ENCODE measurements at places on chromosomes 4 and X.
A peak's percentile ranks its signal among the peaks of the same experiment; 100 is the strongest.

- DNase-seq, result no peak
Measured at GRCh38 chrX:111020283-111020682, 75.7 kb upstream of the PAK3 start.

GRCh38 chr4:166312166-166312565 lies 439.1 kb downstream of the TLL1 start:
- DNase-seq, result no peak

GRCh38 chr4:124030147-124030546 lies 633.6 kb downstream of the SPRY1 start:
- peak; percentile 94 for DNase-seq

DNA sequence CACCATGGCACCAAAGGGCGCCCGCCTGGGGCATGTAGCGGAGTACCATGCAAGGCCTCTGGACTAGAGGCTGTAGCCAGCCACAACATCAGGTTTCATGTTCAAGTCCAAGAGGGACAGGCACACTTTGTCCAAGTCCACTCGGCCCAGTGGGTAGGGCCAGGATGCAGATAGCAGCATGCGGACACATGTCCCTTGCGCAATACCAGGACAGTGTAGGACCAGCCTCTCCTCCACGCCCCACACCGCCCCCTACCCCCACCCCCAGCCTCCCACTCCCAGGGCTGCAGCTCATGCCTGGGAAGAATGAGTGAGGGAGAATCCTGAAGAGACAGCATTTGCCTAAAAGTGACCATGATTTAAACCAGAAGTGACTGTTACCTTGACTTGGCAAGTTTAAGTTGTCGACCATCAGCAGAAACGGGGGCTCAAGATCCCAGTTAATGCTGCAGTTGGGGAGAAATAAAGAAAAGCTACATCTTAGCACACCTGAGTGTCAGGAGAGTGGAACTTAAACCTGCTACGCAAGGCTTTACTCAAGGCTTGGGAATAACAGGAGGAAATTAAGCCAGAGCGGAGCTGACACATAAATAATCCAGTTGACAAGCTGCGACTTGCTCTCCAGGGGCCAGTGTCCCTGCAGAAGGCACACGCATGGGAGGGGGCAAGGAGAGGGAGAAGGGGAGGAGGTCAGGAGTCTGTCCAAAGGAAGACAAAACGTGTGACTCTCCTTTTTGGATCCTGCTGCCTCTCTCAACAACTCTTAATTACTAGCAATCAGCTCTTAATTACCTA lies 221.7 kb downstream of the BCOR start:
- no peak for DNase-seq

DNA sequence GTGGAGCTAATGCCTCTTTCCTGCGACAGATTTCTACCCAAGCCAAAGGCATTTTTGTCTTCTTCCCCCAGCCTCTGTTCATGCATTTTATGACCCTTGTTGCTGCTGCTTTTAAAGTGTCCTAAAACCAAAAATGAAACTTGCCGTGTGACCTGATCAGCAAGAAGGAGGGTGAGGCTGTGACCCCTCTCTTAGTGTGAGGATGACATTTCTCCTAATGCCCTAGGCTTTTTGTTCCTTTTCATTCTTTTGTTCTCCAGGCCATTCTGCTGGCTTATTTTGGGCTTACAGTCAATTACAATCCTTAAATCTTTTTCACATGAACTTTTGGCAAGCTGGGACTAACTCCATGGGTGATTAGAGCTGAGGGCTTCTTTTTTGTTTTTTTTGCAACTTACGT lies 34.4 kb downstream of the PTTG2 start:
- DNase-seq, result no peak

DNA sequence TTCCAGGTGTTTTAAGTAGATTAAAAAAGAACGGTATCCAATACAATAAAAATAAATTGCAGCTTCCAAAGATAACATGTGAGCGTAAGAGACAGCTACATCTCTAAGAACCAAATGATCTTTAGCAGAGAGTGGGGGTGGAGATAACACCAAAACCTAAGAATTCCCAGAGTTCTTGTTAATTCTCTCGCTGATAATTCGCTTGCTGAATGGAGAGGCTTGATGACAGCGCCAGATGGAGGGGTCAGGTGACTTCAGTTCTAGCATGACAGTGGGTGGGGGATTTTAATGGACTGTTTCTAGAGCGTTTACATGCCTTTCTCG lies 2.3 kb downstream of the CLCN4 start:
- no peak for DNase-seq

DNA sequence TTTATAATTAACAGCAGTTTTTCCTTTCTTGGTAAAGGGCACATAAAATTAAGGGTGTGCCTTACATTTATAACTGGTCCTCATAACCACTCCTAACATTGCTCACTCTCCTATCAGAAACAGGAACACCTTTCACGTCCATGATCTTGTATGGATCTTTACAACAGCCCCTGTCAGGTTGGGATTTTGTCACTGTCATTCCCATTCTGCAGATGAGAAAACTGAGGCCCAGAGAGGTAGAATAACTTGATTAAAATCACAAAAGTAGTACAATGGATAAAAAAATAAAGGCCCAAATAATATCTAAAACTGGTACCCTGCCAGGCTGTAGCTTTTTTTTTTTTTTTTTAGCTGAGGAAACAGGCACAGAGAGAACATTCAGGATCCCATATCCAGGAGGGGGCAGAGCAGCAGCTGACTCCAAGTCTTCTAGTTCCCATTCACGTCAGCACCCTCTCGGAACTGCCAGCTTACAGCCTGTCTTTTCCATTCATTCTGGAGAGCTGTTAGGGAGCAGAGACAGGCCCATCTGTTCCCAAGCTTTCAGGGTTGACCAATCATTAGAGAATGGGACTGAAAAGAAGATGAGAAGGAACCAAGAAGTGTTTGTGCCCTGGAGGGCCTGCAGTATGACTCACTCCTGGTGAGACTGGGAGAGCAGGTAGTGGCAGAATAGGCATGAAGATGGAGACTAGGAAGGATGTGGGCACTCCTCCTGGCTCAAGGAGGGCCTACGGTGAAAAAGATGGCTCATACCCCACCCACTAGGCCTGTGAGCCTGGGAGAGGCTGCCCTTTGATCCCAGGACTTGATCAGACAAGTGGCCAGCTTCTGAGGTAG lies 7.3 kb downstream of the SUV39H1 start:
- DNase-seq, result no peak

DNA sequence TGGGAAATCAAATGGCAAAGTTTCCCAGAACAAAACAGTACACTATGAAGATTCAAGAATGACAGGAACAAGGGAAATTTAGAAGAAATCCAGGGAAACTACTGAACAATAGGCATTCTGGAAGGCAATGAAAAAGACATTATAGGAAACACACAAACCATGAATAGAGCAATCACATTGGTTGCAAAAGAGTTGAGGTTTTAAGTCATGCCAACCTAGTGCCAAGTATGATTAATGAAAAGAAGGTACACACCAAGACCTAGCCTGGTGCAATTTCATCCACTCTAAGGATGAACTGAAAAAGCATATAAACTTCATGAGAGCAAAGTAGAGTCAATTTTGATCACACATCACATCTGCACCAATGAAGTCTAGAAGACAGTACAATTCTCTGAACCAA lies 326.9 kb downstream of the PDHA2 start:
- DNase-seq, result no peak

GRCh38 chr4:11693693-11694092 lies 265.0 kb upstream of the HS3ST1 start:
- no peak for DNase-seq

GRCh38 chr4:6327220-6327917 lies 57.7 kb downstream of the WFS1 start:
- DNase-seq, result peak; percentile 45

GRCh38 chrX:105696870-105697269 lies 125.5 kb upstream of the NRK start:
- DNase-seq, result no peak

- no peak for DNase-seq
Measured at GRCh38 chrX:136880003-136880451, 498 bp downstream of the RBMX start.

DNA sequence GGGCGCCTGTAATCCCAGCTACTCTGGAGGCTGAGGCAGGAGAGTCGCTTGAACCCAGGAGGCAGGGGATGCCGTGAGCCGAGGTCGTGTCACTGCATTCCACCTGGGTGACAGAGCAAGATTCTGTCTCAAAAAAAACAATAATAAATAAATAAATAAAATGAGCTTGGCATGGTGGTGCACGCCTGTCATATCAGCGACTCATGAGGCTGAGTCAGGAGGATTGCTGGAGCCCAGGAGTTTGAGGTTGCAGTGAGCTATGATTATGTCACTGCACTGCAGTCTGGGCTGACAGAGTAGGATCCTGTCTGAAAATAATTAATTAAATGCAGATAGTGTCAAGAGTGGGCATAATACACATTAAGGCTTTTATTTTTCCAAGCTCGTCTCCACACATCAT lies 77.5 kb downstream of the DHRSX start:
- DNase-seq, result no peak

- DNase-seq, result no peak
Measured at GRCh38 chr4:183478926-183479325, 25.9 kb upstream of the ING2 start.

- peak; percentile 41 for DNase-seq
Measured at GRCh38 chr4:139986689-139987501, 167.1 kb downstream of the MAML3 start.

DNA sequence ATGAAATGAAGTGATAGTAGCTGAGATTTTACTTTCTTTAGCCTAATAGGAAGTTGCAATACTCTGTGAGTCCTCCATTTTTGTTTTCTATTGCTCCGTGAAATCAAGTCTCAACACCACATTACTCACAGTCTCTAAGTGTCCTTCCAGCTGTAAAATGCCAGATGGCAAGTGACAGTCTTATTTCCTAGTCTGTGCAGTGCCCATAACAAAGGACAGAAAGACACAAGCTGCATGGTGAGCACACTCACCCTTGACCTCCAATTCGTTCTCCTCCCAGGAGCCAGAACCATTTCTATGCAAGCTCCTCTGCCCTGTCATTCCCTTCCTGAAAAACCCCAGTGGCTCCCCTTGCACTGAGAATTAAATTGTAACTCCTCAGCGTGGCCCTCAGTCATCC lies 101.6 kb downstream of the PARM1 start:
- DNase-seq, result no peak

GRCh38 chrX:132875650-132876522 lies 82.5 kb downstream of the HS6ST2 start:
- DNase-seq, result peak; percentile 17

DNA sequence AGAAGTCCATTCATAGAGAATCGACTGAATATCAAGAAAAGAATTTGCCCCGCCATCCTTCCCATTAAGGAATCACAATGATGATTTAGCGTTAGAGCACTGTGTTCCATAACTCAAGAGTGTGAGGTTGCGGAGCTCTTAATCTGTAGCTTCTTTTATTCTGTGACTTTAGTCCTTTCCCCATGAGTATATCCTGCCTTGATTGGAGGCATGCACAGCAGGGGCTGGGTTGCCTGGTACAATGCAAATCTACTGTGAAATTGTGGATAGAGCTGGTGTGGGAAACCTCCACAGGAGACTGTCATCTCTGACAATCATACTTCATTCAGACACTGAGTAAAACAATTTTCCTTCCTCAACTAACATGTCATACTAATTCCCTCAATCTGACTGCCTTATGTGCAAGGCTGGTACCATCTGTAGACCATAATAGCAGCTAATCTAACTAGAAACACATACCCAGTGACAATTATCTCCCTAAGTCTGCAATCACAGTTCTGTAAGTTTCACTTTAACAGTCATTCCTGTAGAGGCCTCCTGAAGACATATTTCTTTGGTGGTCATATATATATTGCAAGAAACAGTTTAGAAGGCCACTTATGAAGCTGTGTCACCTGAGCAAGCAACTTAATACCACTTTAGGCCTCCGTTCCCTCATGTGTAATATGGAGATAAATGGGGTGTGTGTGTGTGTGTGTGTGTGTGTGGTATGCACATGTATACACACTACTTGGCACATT lies 355.2 kb upstream of the FAM241A start:
- DNase-seq, result no peak

DNA sequence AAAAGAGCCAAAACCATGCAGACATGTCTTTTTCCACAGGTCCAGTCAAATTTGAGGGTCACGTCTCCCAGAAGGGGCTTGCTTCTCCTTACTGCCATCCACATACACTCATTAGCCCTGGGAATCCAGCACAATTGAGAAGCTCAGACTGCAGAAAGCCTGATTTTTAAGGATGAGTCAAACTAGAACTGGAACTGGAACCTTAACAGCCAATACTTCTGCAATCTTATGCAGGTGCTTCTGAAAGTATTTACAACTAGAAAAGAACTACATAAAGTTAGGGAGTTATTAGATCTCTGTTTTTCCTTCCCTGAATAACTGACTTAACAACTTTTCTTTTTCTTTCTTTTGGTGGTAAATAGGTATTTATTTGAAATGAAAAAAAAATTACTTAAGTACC lies 86.3 kb downstream of the CDS1 start:
- no peak for DNase-seq

GRCh38 chr4:179803857-179804256 lies 2361.6 kb upstream of the AGA start:
- DNase-seq, result no peak

- DNase-seq, result peak; percentile 64
Measured at GRCh38 chr4:138114434-138114833, 127.7 kb downstream of the SLC7A11 start.

GRCh38 chr4:4761128-4761982 lies 98.1 kb upstream of the MSX1 start:
- no peak for DNase-seq

DNA sequence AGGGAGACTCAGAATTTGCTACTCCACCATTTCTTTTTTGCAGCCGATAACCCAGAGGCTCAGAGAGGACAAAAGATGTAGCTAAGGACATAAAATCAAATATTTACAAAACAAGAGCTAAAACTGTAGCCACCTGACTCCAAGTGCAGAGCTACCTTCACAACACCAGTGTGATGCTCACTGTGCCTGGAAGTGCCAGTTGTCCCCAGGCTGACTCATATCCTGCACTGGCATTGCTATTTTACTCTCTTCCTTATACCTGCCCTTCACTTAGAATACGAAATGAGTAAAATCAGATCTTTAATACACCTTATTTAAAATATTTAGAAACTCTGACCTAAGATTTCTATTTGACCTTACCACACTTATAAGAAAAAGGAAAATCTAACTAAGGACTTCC lies 39.5 kb downstream of the SLC7A11 start:
- no peak for DNase-seq

DNA sequence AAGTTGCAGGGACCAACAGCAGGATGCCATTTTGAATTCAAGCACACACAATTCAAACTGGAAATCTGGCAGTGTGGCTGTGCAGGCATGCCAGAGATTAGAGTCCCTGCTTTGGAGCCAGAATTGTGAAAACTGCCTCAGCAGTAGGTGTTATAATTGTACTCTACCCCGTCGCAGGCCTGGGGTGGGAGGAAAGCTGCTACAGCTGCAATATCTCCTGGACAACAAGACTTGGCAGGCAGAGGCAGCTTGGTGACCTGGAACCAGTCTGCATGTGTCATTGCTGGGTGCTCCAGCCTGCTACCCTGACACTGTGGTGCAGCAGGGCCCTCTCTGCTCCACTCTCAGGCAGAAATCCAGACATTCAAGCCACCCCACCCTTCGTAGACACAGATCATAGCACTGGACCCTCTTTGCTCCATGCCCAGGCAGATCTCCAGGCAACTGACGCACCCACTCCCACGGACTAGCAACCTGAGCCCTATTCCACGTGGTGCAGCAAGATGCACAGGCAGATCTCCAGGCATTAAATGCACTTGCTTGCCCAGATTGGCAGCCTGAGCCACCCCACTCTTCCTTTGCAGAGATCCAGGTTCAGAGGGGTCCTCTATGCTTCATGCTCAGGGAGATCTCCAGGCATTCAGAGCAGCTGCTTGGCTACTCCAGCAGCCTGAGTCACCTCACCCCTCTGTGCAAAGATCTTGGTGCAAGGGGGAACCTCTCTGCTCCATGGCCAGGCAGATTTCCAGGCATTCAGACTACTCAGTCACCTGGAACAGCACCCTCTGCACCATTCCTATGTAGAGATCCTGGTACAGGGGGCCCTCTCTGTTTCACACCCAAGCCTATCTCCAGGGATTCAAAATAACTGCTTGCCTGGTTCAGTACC lies 140.5 kb downstream of the LRBA start:
- no peak for DNase-seq

All from muscle of back (tissue), 13 donors.